ENCODE measurements at places on chromosomes 7 and 10.

DNA sequence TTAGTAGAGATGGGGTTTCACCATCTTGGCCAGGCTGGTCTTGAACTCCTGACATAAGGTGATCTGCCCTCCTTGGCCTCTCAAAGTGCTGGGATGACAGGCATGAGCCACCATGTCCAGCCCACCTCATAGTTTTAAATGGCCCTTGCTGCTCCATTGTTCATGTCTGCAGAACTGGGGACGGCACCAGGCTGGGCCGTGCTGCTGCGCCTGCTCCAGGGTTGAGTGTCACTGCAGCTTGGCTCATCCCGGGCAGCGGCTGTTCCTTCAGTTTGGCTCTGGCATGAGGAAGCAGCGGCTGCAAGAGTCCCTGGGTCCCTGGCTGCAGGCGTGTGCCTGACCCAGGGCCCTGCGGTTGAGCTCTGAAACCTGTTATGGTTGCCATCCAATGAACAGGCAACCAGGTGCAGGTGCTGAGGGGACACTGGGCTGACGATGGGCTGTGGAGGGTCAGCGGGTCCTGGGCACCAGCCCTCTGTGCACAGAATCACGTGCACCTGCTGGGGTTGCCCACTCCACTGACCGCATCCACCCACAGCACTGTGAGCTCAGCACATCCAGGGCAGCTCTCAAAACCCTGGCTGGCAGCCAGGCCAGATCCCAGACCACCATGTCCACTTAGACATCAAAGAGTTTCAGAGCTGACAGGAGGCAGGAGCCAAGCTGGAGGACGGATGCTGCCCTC, 70.2 kb upstream of the PPP2R2D start:
- DNase-seq: no peak

DNA sequence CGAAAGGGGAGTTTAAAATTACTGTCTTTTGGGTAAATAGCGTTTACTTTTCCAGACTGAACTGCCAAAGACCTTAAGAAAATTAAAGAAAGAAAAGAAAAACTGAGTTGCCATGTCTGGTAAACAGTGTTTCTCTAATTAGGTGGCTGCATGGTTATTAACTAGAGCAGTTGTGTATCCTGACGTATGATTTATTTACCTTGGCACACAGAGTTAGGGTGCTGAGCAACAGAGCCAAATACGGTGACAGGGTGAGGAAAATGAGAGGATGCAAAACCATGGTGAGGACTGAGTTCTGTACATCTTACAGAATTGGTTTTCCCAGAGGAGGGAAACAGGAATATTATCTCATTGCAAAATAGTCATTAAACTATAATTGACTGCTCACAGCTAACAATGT, 546.4 kb upstream of the FZD8 start:
- no peak for DNase-seq

- no peak for DNase-seq
These were observed 1.4 kb downstream of the HABP2 start for GRCh38 chr10:113554214-113554613.

DNA sequence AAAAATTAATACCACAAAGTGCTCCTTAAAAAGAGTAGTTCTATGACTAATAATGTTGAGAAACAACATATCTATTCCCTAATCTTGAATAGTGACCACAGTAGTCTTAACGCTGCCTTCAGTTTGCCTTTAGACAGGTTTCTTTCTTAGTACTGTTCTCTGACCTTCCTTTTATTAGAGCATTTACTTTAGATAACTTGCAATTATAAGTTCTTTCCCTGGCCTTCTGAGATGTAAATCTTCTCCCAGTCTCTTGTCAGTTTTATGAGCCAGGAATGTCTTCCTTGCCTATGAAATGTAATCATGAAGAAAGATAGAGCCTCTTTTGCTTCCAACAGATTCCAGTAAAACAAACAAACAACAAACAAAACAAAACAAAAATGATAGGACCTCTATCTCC, 1119.8 kb upstream of the LRRTM3 start:
- DNase-seq: no peak

- no peak for DNase-seq
These were observed 251.5 kb downstream of the ANKRD7 start for GRCh38 chr7:118476036-118476435.

DNA sequence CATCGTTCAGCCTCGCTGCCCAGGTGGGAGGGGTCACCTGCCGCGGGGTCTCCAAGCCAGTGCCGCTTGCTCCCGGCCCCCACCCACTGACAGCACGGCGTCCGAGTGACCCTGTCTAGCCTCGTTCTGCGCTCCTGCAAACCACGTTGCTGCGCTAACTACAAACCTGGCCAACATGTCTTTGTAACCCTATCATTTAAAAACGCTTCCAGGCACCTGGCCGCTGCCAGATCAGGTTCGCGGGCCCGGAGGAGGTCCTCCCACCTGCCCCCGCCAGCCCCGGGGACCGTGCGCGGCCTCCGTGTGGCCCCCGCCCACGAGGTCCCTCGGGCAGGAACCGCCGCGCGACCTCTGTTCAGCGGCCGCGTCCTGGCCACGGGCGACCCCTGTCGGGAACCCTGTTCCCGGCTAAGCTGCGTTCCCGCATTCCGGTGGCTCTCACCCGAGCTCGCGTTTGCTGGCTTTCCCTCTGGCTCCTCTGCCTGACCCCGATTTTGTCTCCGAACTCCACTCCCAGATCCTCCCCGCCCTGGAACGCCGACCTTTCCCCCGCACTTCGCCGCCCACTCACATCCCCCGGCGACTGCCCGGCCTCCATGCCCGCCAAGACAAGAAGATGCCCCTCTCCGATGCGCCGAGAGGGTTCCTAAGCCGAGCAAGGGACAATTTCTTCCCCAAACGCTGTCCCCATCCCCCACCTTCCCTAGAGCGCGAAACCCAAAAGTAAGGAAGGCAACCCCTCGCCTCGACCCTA, 2.4 kb downstream of the SFMBT2 start:
- DNase-seq: no peak

DNA sequence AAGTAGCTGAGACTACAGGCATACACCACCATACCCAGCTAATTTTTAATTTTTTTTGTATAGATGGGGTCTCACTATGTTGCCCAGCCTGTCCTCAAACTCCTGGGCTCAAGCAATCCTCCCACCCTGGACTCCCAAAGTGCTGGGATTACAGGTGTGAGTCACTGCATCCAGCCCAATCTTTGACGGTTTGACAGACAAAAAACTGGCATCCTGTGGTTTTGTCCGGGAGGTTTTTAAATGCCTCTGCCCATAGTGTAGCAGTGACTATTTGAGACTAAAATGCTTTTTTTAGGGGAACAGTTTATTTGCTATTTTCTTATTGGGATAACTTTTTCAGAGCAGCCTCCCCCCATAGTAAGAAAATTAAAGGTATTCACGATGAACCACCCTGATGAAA, 523.7 kb upstream of the GALNT17 start:
- DNase-seq: no peak

GRCh38 chr7:95817866-95818640, 45.7 kb downstream of the DYNC1I1 start:
- peak; percentile 41 for DNase-seq

GRCh38 chr7:122413339-122413738, 108.8 kb upstream of the FEZF1 start:
- no peak for DNase-seq

GRCh38 chr10:84537447-84537931, 209.1 kb downstream of the CCSER2 start:
- peak; percentile 72 for DNase-seq

DNA sequence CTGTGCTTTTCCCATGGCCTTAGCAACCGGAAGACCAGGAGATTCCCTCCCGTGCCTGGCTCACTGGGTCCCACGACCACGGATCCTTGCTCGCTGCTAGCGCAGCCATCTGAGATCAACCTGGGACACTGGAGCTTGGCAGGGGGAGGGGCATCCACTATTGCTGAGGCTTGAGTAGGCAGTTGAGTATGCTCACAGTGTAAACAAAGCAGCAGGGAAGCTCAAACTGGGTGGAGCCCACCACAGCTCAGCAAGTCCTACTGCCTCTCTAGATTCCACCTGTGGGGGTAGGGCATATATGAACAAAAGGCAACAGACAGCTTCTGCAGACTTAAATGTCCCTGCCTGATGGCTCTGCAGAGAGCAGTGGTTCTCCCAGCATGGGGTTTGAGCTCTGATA, 697.0 kb downstream of the SORCS1 start:
- no peak for DNase-seq

DNA sequence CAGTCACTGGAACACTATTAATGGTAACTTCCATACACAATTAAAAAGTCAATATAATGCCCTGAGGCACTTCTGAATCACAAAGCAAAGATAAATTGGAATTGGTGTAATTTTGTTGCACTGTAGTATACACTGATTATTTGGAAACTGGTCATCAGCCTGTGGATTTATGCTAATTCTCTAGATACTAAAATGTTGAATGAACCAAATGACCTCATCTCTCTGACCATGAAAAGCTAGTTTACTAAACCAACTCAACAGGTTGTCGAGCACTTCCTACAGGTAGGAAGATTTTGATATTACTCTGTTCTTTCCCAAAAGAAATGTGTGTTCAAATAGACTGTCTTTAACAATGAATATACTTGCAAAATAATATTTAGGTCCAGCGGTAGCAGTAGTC, 5.3 kb downstream of the NRP1 start:
- DNase-seq: no peak

DNA sequence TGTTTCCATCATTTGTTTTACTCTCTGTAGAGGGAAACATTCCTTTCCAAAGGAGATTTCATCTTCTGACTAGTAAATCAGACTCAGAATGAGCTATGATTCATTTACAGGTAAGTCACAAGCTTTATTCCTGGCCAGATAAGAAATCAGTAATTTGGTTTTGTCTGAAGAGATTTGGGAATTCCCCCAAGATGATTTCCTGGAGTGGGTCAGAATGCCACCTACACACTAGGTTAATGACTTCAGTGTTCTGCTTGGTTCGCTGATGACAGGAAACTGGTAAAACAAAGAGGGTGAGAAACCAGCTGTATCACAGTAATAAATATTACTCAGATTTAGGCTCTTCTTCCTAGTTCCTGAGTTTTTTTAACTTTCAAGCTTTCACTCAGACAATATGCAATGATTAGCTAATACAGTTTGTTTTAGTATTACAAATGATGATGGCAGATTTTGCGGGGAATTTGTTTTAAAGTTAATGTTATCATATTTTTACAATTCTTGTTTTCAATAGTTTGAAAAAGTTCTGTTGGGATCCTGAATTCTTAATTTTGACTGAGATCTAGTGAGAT, 8.3 kb upstream of the ASZ1 start:
- peak; percentile 16 for DNase-seq

GRCh38 chr7:50068026-50068425, 25.0 kb downstream of the ZPBP start:
- DNase-seq: no peak

DNA sequence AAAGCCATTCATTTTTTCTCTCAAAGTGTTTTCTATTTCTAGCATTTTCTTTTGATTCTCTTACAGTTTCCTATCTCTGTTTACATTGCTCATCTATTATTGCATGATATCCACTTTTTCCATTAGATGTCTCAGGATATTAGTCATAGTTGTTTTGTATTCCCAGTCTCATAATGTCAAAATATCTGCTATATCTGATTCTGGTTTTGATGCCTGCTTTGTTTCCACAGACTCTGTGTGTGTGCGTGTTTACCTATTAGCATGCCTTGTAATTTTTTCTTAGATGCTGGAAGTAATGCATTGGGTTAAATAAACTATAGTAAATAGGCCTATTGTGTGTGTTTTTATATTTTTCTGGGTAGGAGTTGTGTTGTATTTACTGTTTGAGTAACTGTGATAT, 1126.3 kb downstream of the SORCS1 start:
- no peak for DNase-seq

- no peak for DNase-seq
These were observed 7.2 kb upstream of the LAMTOR4 start for GRCh38 chr7:100141555-100141949.

DNA sequence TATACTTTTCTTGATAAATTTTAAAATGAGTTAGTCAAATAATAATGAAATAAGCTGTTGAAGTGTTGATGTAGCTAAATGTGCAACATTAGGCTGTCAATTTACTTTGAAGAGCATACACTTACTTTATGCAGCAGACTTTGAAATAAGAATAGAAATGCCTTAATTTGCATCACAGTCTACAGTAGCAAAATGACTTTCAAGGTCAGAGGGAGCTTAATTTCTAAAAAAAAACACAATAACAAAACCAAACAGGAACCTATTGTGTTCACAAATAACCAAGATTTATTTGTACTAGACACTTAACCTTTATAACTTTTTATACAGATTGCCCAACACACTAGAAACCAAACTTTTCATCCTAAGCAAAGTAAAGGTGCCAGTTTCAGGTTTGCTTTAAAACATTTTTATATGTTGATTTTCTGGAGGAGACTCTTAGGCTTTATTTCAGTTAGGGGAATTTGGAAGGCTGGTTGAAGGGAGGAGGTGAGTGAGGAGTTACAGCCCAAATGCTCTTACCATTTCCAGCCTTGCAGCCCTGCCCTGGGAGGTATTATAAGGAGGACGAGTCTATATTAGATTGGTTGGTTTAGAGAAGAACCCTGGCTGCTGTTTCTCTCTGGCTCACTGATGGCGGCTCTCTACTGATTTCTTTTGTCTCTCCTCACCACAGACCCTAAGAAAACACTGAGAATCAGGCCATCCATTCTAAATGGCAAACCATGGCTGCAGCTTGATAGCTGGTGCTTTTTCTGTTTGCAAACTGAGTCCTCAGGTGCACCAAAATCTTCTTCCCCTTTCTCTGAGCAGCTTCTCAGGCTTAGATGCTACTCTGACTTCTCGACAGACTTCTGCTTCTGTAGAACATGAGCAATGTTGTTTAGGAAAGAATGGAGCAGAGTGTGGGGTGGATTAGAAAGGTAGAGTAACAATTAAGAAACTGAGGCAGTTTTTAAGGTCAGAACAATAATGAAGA, 55.2 kb upstream of the RPA3 start:
- no peak for DNase-seq

DNA sequence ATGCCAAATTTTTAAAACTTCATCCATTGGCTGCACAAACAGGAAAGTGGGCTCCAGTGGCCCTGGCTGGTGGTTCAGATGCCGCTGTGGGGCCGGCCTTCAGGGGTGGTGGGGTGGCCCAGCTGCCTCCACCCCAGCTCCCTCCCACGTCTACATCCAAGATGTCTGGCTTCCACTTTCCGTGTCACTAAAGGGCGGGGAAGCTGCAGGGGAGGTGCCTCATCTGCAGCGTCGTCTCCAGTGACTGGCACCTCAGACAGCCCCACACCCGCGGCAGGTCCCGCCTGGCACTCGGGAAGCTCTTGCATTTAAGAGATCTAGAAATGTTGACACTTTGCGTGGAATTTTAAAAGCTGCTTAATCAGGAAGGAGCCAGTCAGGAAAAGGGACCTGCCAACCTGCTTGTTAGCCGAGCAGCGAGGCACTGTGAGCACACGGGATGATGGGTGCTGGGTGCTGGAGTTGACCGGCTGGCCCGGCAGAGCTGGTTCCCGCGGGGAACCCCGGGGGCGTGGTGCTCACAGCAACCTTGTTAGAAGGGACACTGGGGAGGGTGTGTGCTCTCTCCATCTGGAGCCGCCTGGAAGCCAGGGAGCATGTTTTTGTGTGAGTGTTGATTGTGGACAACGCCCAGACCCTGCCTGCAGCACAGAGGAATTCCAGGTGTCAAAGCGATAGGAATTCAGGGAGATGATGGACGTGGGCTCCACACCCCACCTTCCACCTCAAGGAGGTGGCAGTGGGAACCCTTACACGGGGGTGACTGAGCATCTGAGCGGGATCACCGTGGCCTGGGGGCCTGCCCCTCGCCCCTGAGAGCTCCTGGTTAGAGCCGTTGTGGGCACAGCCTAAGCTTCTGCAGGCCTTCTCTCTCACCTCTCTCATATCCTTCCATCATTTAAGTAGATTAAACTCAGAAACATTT, 320.5 kb downstream of the PTPRN2 start:
- DNase-seq: no peak
